Vagina (tissue), 2 donors: ENCODE measurements at places on chromosomes 7 and 10. TPM values are rescaled to one million over a fixed set of nuclear protein-coding genes. Genes with fewer than 3 reads are reported as not detected.

CPA4 gene
- 8.8 TPM for total RNA-seq

TMEM184A gene
- 129 TPM for total RNA-seq

WNT16 gene
- total RNA-seq = 7.4 TPM

GRCh38 chr7:81462672-81463071 lies 307.2 kb downstream of the HGF start:
- no peak overlapping the region for H3K27ac ChIP-seq
- no peak for DNase-seq
- no peaks in the 10 kb centered on the region for H3K36me3 ChIP-seq
- no peak overlapping the region for H3K4me3 ChIP-seq
- H3K4me1 ChIP-seq = no peaks in the 10 kb centered on the region
- no peaks in the 10 kb centered on the region for H3K27me3 ChIP-seq

DNA sequence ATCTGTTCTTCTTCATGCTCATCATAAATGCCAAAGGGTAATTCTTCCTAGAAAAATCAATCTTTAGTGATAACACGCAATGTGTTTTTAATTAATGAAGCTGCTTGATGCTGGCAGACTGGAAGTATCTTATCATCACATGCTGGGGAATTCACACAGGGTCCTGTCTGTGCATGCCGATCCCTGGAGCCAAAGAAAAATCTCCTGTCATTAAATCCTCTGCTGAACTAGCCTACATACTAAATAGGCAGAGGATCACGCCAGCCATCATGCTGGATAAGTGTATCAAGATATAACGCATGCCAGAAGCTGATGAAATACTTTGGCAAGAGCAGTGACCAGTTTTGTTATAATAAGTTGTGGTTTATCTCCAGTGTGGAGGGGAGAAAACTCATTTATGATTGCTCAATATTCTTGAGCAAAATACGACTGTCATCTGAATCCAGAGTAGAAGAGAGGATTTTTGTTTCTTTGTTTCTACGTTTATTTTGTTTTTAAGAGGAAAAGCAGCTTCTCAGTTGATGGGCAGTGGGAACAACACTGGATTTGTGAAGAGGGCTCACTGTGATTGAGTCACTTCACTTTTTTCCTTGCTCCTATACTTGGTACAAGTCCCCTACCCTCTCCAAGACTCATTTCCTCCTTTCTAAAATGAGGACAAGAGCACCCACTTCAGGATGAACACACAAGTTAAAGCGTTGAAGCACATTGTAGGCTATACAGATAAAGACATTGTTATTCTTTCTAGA lies 649.1 kb downstream of the TNS3 start:
- H3K27me3 ChIP-seq = no peaks in the 10 kb centered on the region
- no peak overlapping the region for H3K27ac ChIP-seq
- H3K4me1 ChIP-seq = peaks cover 26% of the 10 kb centered on the region
- no peaks in the 10 kb centered on the region for H3K36me3 ChIP-seq
- H3K4me3 ChIP-seq = no peak overlapping the region

- DNase-seq = no peak
- peak overlapping the region; percentile 74 for H3K4me3 ChIP-seq
- H3K36me3 ChIP-seq = no peaks in the 10 kb centered on the region
Observed at GRCh38 chr10:132538031-132538789, 623 bp downstream of the INPP5A start.
